Eye (tissue), 1 donor: ENCODE measurements at places on chromosomes 1 and 21.

DNA sequence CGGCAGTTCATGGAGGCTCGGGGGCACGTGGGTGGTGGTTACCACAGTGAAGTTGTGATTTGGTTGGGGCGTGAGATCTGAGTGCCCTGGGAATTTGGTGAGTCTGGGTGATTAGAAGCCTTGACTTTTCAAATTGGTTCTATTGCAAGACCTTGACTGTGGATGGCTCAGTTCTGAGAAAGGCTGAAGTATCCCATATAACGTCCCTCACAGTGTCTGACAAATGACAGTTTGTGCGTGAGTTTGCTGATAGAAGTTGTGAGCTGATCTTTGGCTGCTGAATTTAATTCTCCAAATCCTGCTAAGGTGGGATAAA lies 549 bp downstream of the MSH4 start:
- no peak for DNase-seq

GRCh38 chr1:172356620-172357019 lies 63.9 kb upstream of the C1orf105 start:
- no peak for DNase-seq

GRCh38 chr1:211323156-211324063 lies 3.2 kb upstream of the TRAF5 start:
- peak; percentile 85 for DNase-seq

- no peak for DNase-seq
These were observed 75.2 kb upstream of the LRRN2 start for GRCh38 chr1:204760757-204761156.

GRCh38 chr1:214603819-214604252 lies 841 bp downstream of the CENPF start:
- DNase-seq: peak; percentile 49

GRCh38 chr1:106232128-106232527 lies 824.3 kb upstream of the PRMT6 start:
- no peak for DNase-seq

DNA sequence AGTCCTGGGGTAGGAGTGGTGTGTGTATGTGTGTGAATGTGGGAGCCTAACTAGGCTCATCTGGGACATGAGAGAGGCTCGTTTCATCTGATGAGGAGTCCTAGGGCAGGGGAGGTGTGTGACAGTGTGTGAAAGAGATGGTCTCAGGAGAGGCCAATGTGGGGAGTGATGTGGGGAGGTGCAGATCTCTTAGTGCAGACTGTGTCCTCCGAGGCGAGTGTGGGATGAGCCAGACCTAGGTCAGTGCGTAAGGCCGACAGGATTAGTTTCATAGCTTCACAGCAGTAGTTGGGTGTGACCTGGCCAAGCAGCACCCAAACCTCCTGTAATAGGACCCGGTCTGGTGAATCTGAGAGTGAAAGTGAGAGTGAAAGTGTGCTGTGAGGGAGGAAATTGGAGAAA lies 94.7 kb downstream of the LIPI start:
- no peak for DNase-seq

- no peak for DNase-seq
These were observed 55.3 kb upstream of the TTC34 start for GRCh38 chr1:2856676-2857375.

DNA sequence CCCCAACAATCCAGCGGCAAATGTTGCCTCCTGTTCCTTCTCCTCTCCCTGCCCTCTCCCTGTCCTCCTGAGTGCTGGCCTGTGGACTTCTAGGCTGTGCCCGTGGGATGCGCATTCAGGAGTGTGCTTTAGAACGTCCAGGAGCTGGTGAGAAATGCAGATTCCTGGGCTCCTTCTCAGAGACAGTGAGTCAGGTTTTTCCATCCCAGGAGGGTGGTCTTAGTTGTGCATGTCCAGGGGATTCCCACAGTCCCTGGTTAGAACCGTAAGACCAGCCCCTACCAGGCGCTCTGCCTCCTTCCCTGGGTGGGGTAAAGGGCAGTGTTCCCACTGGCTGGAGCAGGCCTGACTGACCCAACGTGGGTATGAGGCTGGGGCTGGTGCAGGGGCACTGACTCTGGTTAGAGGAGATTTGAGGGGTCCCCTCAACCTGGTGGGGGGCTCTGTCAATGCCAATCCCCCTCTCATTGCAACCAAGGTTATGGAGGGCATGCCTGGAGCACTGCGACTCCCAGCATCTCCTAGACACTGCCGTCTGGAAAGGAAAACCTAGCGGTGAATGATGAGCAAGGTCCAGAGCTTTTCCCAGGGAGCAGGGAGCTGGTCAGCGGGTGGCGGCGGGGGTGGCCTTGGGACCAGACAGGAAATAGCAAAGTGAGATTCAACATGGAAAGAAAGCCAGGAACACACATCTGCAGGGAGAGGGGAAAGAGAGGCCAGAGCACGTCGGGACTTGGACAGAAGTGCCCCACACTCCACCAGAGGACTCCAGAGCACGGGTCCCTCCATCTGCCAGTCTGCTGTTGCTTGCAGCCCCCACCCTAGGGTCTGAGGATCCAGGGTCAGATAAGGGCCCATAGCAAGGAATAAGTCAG lies 38.5 kb downstream of the HSPG2 start:
- no peak for DNase-seq

GRCh38 chr1:93768380-93768863 lies 86.8 kb upstream of the BCAR3 start:
- DNase-seq: peak; percentile 26

- DNase-seq: no peak
These were observed 6.2 kb downstream of the ILDR2 start for GRCh38 chr1:166969074-166969677.

GRCh38 chr1:6732942-6733341 lies 31.3 kb upstream of the DNAJC11 start:
- no peak for DNase-seq

- no peak for DNase-seq
These were observed 137.5 kb downstream of the TGFB2 start for GRCh38 chr1:218482683-218483082.

- no peak for DNase-seq
These were observed 17.7 kb downstream of the TEX38 start for GRCh38 chr1:46689356-46689755.

DNA sequence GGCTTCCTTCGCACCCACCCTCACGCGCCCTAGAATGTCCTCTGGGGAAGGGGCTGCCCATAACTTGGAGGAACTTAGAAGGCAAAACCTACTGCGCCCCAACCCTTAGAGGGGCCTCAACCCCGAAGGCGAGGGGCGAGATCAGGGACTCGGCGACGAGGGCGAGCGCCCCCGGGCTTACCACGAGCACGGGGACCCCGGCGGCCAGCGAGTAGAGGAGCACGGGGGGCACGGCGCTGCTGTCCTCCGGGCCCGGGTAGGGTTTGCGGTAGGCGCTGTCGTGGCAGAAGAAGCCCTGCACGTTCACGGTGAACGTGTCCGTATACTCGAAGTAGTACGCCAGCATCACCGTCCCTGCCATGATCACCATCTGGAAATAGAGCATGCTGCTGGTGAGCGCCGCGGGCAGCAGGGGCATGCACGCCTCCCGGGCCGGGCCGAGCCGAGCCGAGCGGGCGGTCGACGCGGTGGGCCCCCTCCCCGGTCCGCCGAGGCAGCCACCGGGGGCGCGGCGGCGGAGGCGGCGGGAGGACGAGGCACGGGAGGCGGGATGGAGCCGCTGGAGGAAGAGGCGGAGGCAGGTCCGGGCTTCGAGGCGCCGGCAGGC lies 304 bp downstream of the PLPPR5 start:
- DNase-seq: peak; percentile 80

DNA sequence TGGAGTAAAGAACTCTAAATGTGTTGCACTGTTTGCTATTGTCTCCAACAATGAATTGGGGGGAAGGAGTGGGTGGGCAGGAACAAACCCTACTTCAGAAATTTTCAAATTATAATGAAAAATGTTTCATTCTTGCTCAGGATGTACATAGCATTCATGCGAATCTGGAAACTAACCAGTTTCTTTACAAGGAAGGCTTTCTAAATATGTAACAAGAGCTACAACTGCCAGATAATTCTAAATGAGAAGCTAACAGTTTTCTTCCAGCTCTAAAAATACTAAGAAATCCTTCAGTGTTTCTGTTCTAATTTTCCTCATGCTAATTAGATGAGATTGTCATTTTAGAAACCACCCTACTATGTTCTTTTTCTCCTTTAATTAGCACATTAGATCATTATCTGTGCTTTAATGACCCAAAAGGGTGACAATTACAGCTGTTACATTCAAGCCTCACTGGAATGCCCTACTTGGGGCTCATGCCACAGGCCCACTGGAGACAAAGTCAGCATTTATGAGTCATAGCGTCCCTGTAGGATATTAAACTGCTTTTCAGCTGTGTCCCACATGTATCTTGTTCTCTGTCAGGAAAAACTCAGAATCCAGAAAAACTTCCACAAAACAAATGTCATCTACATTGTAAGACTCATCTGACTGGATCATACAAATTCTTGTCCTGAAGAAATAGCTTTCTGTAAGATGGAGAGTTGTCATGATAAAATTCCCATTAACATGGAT lies 804.6 kb upstream of the CXADR start:
- no peak for DNase-seq

GRCh38 chr1:56780826-56781225 lies 38.4 kb downstream of the FYB2 start:
- DNase-seq: no peak

DNA sequence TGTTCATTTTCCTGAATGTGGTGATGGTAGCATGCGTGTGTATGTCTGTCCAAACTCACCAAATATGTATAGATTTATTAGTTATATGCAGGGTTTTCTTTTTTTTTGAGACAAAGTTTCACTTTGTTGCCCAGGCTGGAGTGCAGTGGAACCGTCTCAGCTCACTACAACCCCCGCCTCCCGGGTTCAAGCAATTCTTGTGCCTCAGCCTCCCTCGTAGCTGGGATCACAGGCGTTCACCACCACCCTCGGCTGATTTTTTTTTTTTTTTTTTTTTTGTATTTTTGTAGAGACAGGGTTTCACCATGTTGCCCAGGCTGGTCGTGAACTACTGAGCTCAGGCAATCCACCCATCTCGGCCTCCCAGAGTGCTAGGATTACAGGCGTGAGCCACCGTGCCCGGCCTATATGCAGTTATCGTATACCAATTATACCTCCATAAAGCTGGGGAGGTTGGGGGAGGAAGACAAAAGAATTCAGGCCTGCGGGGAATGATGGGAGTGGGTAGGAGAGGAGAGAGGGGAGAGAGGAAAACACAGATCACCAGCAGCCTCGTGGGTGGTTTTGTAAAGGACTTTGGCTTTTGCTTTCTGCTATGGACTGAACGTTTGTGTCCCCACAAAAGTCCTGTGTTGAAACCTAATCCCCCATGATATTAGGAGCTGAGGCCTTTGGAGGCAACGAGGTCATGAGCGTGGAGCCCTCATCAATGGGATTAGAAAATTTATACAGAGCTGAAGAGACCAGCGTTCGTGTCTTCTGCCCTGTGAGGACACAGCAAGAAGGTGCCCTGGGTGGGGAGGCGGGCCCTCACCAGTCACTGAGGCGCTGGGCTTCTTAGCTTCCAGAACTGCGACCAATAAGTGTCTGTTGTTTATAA lies 4.4 kb upstream of the HNRNPU start:
- no peak for DNase-seq

GRCh38 chr1:85654066-85654782 lies 54.0 kb downstream of the ZNHIT6 start:
- DNase-seq: no peak

- DNase-seq: no peak
These were observed 16.1 kb upstream of the FMOD start for GRCh38 chr1:203367057-203367456.

GRCh38 chr1:37461698-37462436 lies 12.5 kb upstream of the ZC3H12A start:
- DNase-seq: no peak

- no peak for DNase-seq
These were observed 33.0 kb downstream of the APP start for GRCh38 chr21:26137379-26138060.
